Stimulated activated CD4-positive, alpha-beta T cell treated with anti-CD3 and anti-CD28 coated beads, Interleukin-2, amount 100 ng/mL, for 4 hours (primary cell): ENCODE measurements at places on chromosomes 5 and 9.
A peak's percentile ranks its signal among the peaks of the same experiment; 100 is the strongest.

- no peak for DNase-seq
These were observed 23.5 kb upstream of the IL12B start for GRCh38 chr5:159353661-159354252.

DNA sequence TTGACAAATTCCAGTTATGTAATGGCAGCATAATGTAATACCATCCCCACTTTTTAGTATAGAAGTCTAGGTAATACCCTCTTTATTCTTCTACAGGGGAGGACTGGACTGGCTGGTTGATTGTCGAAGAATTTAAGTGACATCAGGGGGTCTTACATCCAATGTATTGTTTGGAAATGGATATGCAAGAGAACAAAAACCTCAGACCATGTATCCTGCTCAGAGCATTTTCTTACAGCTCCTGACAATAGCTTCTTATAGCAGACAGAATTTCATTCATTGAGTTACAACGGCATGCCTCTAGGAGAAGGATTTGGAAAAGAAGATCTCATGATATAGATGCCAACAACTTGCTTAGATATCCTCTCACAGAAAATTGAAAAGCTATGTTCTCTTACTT is 2032.3 kb downstream of the EFNA5 start:
- no peak for DNase-seq

GRCh38 chr5:30667293-30667692 is 526.2 kb upstream of the CDH6 start:
- DNase-seq = no peak

GRCh38 chr9:130629443-130630070 is 34.8 kb upstream of the PRDM12 start:
- DNase-seq = no peak

DNA sequence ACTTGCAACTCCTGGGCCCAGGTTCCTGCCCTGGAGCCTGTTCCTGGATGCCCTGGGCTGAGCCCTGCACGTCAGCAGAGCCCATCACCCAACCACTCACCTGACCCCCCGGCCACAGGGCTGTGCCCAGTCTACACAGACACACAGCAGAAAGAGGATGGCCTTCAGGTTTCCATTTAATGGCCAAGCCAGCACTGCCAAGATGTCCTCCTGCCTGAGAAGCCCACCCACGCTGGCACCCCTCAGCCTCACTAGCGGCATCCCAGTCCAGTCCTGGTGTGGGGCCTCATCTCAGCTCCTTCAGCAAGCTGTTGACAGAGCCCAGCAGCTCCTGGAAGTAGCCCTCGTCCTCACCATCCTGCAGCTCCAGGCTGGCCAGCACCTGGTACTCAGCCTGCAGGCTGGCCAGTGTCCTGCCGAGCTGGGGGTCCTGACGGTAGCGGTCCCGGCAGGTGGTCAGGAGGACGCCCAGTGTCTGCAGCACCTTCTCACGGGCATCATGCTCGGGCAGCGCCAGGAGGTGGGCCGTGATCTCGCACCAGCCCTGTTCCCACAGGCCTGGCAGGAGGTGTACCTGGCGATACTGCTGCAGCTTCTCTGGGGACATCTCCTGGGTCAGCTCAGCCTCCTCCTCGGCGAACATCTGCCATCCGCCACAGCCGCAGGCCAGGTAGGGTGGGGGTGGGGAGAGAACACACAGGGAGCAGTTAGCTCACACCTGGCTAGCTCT is 71.9 kb upstream of the LRRTM2 start:
- no peak for DNase-seq

DNA sequence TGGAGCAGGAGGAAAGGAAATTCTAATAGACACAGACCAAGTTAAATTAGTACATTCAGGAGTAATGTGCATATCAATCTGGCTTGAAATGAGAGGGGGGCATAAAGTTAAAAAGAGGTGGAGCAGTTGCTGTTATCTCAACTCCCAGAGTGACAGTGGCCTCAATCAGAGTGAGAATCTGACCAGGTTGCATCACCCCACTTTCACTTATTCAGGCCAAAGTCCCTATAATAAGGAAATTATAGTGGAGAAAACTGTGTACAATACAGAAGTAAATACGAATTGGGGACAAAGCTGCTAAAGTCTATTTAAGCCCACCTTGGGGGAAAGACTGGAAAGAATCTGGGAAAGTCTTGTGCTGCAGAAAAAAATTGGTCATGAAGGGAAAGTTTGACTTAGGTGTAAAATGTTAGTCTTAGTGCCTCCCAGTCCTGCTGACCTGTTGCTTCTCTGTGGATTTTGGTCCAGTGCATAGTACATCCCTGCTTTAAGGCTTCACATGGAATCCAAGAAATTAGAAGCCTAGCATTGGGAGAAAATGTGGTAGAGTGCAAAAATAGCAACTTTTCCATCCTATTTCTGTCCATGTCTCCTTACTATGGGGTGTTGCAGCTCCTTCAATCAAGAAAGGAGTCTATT is 27.9 kb downstream of the MROH2B start:
- no peak for DNase-seq

DNA sequence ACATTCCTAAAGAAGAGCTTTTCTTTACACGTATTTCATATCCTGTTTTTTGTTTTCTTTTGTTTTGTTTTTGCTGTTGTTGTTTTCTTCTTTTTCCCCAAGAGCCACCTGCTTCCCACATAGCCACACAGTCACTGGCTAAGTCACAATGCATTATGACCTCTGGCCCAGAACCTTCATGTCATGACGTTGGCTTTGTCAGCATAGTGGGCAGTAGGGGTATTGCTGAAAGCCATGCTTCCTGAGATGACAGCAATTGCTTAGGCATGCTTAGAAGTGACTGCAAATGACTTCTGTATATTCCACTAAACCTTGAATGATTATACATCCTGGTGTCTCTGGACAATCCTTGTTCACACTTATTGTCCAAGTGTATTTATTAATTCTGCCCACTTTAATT is 375.8 kb downstream of the TAF11L14 start:
- DNase-seq = no peak

DNA sequence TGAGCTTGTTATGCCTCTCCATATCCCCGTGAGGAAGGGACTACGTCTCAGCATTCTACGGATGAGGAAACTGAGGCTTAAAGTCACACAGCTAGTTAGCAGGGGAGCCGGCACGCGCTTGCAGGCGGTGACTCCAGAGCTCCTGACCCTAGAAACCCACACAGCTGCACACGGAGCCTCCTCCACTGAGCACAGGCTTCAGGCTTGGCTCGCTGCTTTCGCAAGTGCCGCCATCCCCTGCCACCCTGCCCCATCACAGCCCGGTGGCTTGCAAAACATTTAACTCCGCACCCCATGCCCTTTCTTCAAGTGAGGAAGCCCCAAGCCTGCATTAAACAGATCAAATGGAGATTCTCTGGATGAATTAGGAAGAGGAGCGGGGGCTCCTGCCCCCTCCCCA is 138.3 kb downstream of the HSD17B3 start:
- DNase-seq = no peak

DNA sequence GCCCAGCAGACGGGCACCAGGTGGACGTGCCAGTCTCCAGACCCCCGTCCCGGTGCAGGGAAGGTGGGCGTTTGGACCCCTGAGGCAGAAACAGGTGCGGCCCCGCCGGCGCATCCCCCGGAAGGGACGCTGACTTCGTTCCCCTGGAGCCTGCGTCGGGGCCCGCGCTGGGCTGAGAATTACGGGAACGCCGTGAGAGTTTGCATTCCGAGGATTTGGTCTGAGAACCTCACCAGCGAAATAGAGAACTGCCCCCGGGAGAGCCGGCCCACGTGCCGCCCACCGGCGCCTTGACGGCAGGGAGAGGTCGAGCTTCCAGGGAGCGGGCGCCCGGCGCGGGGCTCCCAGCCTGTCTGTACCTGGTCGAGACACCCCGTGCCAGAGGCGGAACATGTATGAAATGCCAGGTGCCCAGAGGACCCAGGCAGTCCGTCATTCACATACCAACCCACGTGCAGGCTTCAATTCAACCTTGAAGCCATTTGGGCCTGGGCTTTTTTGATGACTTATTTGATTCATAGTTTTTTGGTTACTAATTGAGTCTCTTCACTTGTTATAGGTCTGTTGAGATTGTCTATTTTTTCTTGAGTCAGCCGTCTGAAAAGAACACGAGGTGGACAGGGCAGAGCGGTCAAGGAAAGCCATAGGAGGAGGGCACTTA is 877 bp upstream of the CAMSAP1 start:
- DNase-seq = no peak

- no peak for DNase-seq
These were observed 17.6 kb upstream of the MARCHF6 start for GRCh38 chr5:10335711-10336470.

DNA sequence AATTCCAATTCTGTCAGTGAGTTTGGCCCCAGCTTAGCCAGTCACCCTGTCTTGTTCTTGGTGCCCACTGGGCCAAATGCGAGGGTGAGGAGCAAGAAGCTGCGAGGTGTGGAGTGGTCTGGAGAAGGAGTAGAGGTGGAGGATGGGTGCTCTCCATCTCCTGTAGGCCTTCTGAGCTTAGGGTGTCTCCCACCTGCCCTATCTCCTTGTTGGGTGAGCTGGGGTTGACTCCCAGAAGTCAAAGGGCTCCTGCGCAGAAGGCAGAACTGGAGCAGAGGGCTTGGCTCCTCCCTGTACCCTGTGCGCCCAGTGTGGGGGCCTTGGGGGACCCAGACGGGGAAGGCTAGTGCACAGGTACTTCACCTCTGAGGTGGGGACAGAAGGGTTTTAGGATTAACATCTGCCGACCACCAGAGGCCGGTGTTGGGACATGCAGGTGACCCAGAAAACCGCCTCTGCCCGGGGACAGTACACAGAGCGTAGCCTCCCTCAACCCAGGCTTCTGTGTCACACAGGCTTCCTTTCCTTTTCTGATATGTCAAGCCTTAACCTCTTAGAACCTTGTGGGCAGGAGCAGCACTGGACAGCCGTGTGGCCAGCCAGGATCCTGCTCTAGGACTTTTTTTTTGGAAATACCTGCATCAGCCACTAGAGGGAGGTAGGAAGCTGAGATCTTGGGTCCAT is 16.9 kb downstream of the IL5 start:
- peak; percentile 12 for DNase-seq

- no peak for DNase-seq
These were observed at the start of gene OSMR for GRCh38 chr5:38845526-38846378. OSMR (plus strand) TSS chr5:38846012; CDS start chr5:38869045, 23,033 bp downstream.

DNA sequence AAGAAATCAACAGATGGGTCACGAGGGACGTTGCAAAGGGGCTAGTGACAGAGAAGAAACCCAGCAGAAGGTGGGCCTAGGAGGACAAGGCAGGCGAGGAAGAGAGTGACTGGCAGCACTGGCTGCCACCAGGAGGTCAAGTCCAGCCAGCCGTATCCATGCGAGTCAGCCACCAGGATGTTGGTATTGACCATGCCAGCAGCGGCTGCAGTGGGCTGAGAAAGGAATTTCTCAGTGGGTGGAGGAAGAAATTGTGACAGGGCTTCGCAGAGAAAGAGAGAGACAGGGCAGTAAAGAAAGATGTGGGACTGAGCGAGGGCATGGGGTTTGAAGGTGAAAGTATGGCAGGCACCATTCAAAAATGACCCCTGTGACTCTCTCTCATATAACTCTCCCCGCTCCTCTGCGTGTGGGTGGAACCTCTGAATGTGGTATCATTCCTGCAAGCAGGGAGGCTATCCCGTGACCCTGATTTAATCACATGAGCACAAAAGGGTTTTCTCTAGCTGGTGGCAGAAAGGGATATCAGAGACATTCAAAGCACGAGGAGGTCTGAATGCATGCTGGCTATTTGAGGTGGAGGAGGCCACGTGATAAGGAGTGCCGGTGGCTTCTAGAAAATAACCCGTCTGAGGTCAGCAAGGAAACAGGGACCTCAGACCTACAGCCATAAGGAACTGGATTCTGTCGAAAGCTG is 45.4 kb upstream of the FBXW11 start:
- no peak for DNase-seq

DNA sequence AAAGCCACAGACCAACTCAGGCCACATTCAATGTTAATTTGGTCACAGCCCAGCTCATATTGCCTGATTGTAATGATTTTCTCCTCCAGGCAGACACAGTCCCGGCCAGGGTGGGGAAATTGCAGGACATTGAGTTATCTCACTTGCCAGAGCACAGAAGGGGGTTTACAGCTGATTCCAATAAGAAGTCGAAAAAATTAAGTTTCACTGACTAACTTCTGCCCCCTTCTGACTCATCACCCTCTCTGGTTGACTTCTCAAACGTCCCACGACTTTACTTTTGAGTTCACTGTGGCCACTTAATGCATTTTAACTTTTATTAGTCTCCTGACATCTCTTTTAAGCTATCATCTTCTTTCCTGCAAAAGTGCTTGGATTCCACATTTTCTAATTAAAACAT is 321.4 kb upstream of the WWC1 start:
- DNase-seq = no peak

GRCh38 chr9:82273121-82273520 is 284.5 kb downstream of the SPATA31D1 start:
- DNase-seq = no peak

GRCh38 chr5:52783226-52783959 is 4.3 kb upstream of the ITGA1 start:
- no peak for DNase-seq

- no peak for DNase-seq
These were observed 89.6 kb downstream of the RAPGEF1 start for GRCh38 chr9:131650254-131650653.

DNA sequence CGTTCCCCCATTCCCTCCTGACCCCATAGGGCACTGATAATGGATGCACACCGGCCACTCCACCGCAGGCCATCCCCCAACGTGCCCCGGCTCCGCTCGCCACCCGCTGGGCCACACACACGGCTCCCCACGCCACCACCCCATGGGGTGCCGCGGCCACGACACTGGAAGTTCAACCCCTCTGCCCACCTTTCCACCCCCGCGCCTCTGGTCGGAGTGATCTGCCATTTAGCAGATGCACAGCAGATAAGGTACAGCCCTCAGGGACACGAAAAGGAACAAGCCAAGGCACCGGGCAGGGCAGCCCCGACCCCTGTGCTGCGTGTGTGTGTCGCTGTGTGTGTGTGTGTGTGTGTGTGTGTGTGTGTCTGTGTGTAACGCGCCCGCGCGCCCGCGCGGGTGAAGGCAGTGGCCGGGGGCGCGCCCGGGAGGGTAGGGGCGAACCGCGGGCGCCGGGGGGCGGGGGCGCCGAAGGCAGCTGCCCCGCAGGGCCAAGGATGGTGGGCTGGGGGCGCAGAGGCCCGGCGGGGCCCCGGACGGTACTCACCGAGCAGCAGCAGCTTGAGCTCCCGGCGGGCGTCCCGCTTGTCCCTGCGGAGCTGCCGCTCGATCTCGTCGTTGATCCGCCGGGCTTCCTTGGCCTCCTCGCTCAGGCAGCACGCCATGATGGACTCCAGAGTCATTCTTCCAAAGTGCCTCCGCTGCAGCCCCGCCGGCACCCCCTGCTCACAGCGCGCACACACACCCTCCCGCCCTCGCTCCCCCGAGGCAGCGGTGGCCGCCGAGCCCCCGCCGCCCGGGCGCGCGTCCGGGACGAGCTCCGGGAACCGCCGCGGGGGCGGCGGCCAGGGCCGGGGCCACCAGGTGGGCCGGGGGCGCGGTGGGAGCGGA is 813 bp downstream of the GNAQ start:
- DNase-seq = peak; percentile 50
